Left cardiac atrium (tissue), 4 donors: ENCODE measurements at places on chromosomes 4 and X.

- no peak for DNase-seq
Observed at GRCh38 chr4:72207196-72207595, 175.4 kb downstream of the NPFFR2 start.

DNA sequence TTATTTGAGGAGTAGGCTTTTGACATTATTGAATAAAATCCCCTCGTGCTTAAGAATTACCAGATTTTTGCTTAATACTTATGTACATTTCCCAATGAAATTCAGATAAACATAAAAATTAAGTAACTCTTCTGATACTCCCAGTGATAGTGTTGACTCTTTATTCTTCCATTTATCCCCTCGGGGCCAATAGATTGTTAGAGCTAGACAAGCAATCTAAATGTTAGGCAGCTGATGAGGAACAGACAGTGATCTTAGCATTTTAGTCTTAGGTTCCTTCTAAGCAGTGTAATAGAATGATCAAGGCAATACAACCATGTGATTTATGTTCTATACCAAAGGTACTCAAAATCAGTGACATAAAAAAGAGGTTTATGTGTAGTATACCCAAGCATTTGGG, 68.7 kb downstream of the USP9X start:
- no peak for DNase-seq

DNA sequence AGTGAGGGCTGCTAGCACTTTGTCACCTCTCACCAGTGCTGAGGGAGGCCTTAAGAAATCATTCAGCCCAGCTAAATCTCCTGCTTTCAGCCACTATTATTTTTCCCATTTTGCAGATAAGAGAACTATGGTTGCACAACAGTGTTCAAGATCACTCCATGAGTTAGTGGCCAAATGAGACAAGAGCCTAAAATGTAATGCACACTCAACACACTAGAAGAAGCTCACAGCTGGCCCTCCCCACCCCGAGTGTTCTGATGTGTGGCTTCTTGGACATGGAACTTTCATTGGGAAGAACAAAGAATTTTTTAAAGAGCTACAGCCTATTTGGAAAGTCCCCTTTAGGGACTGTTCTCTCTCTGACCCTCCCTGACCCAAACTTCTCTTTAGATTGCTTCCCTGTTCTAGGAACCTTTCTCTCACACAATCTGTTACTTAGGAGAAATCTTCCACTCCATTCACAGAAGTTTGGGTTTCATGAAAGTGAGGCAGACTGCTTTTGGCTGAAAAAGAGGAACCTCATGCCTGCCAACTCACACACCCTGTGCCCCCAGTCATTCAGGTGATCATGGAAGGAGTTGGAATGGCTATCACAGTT, 44.0 kb upstream of the CT47C1 start:
- DNase-seq = no peak

DNA sequence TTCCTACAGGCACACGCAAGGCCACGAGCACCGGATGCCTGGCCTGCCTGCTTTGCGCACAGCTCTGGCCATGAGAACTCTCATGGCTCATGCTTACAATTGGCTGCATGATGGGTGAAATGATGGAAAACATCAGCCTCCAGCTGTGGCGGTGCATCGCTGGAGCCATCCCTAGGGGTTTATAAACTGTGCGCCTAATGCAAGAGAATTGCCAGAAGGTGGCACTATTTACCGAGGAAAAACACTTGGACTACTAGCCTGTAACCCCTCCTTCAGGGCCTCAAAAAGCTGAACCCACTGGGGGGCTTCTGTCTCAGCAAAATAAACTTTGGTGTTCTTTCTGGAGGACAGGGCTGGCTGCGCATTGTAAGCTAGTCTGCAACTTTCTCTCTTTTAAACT, 51.9 kb downstream of the PHKA2 start:
- DNase-seq = no peak

- DNase-seq = no peak
Observed at GRCh38 chr4:1403591-1404572, 2.4 kb downstream of the NKX1-1 start.

GRCh38 chrX:109533631-109534030, 3.0 kb upstream of the NXT2 start:
- no peak for DNase-seq

- DNase-seq = no peak
Observed at GRCh38 chr4:173243917-173244658, 75.5 kb downstream of the GALNT7 start.

GRCh38 chr4:139950568-139950967, 203.4 kb downstream of the MAML3 start:
- DNase-seq = no peak

GRCh38 chr4:153022241-153022715, 86.2 kb downstream of the FHDC1 start:
- DNase-seq = no peak

DNA sequence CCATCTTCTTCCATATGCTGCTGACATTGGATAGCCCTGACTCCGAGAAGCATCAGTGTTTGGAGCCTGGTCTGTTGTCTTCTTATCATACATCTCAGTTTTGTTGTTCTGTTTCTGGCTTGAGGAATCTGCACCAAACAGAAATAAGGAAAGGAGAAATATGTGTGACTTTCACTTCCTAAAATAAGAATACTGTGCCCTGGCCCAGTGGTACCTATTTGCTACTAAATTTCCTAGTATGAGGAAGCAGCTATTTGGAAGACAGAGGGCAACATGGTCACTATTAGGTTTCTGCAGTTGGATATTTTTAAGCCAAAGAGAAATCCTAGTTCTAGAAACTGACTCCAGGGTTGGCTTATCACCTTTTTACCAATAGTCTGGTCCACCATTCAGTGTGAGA, 16.8 kb downstream of the CT47C1 start:
- no peak for DNase-seq

GRCh38 chr4:170978990-170979389, 834.2 kb upstream of the GALNTL6 start:
- DNase-seq = no peak
